NAMALWA (cell line): ENCODE measurements at places on chromosomes 7 and 10.

DNA sequence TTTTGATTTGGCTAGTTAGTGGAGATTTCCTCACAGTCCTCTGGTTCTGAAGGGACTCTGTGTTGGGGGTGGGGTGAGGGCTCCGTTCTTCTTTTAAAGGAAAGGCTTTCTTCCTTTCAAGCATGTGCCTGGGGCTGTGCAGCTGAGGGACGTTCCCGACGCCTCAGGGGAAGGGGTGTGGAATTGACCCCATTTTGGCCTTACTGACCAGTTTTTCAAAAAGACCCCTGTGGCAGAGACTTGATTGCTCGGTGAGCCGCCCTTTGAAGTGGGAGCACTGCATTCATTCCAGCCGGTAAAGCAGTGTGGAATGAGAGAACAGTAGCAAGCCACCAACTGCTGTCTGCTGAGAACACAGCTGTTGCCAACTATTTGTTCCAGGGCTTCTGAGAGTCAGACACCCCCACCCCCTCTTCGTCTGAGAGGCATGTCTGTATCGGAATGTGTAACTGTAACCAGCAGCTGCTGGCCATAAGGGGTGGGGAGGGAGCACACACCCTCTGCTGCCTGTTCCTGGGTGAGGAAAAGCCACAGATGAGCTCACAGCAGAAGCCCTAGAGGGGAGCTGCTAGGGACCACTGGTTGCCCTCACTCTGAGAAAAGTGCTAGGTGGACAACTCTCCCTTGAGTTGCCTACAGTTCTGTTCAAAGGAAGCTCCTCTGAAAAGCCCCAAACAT is 33.2 kb downstream of the WBP1L start:
- DNase-seq, result no peak

DNA sequence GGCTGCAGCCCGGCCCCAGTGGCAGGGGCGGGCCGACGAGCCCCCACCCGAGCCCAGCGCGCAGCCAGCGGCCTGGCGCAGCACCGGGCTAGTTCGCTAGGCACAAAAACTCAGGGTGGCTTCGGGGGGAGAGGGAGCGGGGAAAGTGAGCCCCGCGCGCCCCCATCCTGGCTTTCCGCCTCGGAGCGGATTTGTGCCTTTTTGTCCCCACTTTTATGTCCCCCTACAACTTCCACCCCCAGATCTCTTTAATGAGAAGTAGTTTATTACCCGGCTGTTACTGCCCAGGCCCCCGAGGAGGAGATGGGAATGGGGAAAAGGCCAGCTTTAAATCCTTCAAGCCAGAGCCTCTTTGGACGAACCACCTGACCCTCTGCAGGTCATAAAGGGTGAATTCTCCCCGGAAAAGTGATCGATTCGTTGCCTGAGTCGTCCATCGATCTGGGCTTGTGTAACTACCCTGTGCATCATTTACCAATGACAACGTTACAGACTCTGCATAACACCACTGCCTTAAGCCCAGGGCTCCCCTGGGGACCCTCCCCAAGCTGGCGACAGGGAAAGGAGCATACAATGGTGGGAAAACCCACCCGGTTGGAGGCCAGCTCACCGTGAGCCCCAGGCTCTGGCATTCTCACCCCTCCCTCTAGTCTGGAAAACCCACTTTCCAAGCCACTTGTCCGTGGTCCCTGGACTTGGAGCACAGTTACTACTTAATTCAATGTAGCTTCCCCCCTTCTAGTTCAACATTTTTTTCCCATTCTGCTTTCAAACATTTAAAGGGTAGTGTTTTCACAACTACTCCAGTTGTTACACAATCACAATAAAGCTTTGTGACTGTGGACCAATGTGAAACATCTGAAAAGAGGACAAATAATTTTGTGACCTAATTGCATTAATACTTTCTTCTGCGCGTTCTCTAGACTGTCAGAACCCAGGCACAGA is 748 bp upstream of the SH3PXD2A start:
- no peak for DNase-seq

DNA sequence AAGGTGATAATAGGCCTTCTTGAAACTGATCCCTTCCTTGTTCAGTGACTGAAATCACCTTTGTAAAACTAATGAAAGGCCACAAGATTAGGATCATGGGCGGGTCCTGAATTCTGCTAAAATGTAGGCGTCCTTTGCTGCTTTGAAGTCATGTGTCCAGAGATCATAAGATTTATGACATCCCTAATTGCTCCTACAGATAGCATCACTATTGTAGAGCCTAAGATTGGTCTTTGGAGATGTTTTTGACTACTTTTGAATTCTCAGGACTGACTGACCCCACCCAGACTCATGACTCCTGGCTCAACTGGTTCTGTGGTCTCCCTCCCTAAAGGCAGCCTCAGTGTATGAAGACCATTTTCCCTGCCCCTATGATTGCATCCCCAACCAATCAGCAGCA is 322.6 kb upstream of the SEMA3D start:
- DNase-seq, result no peak

DNA sequence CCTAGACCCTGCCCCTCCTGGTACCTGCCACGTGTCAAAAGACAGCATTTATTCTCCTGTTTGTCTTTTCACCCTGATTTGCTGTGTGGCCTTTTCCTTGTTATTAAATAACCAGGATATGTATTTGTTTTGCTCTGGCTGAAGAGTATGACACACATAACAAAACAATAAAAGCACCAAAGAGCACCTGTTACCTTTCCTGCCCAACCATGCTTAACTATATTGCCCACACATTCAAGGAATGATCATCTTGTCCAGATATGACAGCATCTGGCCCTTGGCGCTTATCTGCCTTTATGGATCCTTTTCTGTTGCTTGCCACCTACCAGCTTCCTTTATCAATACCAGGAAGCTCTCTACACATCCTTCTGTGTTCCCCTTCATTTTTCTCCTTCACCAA is 357.7 kb downstream of the FGFR2 start:
- DNase-seq, result no peak

- DNase-seq, result no peak
These were observed 49.9 kb downstream of the ZRANB1 start for GRCh38 chr10:124991835-124992234.

DNA sequence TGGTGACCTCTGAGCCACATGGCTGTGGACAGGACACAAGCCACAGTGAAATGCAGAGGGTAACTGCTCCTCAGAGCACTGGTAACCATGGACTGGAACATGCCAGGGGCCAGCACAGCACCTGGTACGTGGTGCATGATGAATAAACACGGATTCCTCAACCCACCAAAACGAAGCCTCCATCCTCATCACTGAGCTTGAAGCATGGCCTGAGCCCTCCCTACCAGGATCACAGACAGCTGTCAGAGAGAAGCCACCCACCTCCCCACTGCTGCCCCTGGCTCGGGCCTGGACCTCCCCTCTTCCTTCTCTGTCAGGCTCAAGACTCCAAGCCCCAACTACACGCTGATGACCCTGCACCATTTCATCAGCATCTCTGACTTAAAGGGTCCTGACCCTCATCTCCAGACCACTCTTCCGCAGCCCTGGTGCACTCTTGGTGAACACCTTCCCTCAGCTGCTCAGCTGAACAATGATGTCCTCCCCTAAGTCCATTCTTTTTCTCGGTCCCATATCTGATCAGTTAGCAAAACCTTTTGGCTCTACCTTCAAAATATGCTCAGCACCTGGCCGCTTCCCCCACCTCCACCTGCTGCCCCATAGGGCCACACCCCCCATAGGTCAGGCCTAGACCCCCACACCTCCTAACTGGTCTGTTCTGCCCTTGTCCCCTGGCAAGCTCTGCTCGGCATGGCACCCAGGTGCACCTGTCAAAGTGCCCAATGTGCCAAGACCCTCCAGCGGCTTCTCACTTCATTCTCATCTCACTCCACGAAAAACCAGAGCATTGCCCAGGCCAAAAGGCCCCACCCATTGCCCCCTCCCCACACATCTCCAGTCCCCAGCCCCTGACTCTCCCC is 141.1 kb downstream of the MAPK8 start:
- DNase-seq, result no peak

DNA sequence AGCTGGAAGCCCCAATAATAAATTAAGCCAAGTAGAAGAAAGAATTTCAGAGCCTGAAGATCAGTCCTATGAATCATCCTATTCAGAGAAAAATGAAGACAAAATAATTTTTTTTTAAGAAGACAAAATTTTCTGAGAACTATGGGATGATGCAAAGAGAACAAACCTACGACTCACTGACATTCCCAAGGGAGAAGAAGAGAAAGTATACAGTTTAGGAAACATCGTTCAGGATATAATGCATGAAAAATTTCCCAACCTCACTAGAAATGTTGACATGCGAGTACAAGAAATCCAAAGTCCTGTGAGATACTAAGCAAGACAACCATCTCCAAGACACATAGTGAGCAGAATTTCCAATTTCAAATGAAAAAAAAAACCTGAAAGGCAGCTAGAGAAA is 150.5 kb downstream of the THSD7A start:
- DNase-seq, result no peak

GRCh38 chr10:68007356-68007755 is 67.7 kb downstream of the HERC4 start:
- DNase-seq, result no peak

DNA sequence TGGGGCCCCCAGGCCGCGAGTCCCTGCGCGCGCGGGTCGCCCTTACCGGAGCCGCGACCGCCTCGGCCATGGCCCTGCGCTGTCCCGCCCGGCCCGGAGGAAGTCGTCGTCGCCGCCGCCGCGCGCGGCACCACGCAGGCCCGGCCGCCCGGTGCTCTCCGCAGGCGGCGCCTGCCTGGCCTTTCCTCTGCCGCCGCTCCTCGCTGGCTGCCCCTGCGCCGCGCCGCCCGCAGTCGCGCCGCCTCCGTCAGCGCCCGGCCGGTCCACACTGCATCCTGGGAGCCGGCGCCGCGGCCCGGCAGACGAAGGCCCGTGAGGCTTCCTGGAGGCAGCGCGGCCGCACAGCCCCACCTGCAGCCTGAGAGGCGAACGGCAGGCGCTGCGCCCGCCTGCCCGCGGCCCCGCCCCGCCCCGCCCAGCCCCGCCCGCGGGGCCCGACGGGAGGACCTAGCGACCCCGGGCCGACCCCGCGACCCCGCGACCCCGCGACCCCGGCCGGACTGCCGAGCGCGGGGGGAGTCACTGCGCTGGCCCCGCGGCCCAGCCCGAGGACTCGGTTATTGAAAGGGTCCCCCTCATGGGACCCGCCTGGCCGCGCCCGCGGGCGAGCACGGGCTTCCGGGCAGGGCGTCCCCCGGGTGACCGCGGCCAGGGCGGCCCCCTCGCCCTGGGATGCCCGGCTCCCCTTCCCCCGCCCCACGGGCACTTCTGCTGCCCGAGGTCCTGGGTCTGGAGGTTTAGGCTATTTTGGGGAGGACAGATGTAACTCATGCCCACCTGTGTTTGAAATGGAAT is at the start of gene ZNF746:
ZNF746 (minus strand) TSS at position 343 of the 795 bp plus-strand sequence; CDS start at position 70, 273 bp downstream.
- peak; percentile 91 for DNase-seq

- DNase-seq, result no peak
These were observed 182.5 kb downstream of the LRMDA start for GRCh38 chr10:75613685-75614504.

DNA sequence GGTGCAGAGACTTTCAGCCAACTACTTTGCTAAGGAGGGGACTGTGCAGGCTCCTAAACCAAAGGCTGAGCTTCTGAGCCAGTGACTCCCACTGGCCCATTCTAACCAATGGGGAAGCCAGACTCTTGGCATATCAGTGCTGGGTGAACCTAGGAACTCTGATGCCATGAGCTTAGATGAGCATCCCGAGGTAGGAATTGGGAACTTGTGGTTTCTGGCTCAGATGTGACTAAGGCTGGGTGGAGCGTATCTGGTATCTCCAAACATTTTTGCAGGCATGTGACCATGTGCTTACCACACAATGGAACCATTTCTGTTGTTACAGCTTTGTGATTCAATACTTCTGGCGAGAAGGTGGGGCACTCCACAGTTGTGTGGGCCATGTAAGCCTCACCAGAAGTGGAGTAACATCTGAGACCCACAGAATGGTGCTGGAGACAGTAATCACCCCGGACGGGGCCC is 2.5 kb upstream of the AVPI1 start:
- no peak for DNase-seq

DNA sequence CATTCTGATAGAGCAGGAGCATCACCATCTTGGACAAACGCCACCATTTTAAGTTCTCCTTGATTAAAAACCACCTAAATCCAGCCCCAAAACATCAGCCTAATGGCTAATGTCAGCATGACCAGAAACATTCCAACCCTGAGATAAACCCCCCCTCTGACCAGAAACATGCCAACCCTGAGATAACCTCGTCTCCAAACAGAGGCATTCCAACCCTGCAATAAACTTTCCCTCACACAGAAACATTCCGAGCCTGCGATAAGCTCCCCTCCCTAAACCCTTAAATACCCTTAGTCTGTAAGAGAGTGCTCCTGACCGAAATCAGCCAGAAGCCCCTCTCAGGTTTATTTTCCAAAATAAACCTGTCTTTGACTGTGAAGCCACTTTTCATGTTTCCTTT is 76.5 kb downstream of the ADARB2 start:
- no peak for DNase-seq

DNA sequence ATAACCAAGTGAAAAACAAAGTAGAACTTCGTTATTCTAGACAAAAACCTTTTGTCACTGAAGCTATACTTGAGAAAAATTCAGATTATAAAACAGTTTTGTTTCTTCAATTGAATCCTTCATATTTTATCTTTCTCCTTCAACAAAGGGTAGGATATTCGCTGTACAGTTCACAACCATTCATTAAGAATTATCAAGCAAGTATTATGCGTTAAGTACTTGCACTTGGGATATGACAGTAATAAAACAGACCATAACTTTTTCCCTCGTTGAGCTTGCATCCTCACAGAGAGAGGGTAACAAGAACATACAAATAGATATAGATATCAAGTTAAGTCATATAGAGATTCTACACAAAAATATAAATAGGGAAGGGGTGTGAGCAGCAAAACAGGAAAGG is 61.2 kb upstream of the MEOX2 start:
- DNase-seq, result no peak

DNA sequence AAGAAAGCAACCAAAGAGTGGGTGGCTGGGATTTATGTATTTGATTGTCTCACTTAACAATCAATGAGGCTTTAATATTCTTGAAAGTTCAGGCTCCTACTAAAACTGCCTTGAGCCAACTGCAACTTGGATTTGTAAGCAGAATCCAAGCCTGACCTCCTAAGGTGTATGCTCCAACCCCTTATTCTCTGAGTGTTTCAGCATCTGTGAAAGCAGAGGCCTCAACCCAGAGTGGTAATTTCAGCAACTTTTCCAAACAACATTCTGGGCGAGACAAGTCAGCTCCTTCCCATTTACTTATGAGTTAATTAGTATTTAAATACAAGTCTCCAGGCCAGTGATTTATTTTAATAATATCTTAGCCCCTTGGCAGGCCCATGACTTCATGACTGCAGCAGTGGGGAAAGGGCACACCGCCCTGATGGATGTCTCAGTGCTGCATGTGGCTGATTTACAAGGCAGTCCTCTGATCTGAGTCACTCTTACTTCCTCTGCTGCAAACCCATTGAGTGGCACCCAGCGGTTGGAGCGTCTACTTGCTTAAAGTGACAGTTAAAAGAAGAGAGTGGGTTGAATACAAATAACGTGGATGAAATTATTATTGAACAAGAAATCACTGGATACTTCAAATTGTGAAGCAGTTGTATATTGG is 209.1 kb downstream of the TRIL start:
- no peak for DNase-seq

- DNase-seq, result no peak
These were observed 14.0 kb downstream of the MKLN1 start for GRCh38 chr7:131341690-131342089.
